ENCODE measurements at places on chromosomes 2 and 18.

DNA sequence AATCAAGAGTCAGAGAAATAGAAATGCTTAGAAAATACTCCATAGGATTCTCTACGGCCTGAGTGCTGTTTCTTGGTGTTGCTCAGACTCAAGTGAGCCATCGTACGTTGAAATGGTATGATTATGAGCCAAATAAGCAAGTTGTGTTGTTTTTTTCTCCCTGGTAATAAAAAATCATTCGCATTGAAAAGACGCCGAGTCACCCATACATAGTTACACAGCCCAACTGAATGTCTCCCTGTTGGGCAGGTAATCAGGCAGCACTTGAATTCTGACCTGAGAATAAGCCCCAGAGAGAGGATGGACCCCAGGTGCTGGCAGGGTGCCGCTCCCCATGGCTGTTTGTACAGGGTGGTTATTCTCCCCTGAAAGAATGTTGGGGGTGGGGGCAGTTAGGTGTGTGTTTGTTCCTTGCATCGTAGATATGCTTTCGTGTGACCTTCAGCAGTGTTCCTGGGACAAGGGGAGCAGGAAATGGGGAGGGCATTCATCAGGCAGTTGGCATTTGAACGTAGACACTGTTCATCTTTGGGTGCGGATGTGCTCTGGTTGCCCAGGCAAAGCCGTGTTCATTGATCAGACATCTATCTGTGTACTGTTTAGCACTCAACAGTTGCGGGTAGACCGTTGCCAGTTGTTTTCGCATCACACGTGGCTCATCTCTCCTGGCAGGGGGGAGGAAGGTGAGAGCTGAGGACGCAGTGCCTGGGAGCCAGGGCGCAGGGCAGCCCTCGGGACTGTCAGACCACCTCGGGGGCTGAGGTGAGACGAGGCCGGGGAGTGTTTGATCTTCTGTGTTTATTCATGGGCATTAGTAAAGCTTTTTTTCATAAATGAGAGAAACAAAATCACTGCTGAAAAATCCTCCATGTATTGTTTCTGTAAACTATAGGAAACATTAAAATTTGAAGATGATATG, 27.3 kb downstream of the MTCL1 start:
- no peak for DNase-seq

GRCh38 chr2:52810460-52810859, 957.1 kb upstream of the CHAC2 start:
- peak; percentile 17 for DNase-seq

- DNase-seq: no peak
Measured at GRCh38 chr2:75177427-75177826, 21.9 kb downstream of the TACR1 start.

- DNase-seq: no peak
Measured at GRCh38 chr2:48715956-48716355, 39.6 kb downstream of the LHCGR start.

GRCh38 chr18:38241216-38241615, 675.6 kb upstream of the CELF4 start:
- DNase-seq: no peak

GRCh38 chr2:229612384-229612971, 101.9 kb downstream of the DNER start:
- DNase-seq: no peak

DNA sequence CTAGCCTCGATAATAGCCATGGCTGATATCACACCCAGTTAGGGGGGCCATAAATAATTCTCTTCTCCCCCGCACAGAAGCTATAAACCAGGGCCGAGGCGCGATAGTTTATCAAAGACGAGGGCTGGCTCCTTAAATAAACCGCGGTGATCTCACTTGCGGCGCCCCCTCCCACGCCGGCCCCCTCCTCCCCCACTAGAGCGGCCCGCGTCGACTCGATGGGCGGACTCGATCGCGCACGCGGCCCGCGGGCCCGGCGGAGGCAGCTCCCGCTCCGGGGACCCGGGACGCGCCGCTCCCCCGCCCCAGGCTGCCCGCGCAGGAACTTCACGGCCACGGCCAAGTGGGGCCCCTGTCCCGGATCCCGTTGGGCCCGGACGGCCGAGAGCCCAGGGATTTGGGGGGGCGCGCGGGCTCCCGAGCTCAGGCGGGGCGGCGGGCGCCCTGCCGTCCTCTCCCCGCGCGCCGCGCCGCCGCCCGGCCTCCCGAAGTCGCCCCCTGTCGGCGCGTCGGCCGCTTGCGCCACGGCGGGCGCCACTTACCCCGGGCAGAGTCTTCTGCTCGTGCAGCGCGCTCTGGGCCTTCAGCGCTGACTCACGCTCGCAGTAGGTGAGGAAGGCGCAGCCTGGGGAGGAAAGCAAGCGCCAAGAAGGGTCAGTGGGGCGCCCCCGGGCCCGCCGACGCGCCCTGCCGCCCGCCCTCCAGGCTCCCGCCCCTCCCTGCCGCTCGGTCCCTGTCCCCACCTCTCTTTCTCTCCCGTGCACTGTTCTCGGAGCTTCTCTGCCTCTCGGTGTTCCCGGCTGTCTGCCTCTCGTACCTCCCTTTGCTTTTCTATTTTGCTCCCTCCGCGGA, 80.4 kb downstream of the CELF4 start:
- peak; percentile 26 for DNase-seq

- DNase-seq: no peak
Measured at GRCh38 chr18:57973889-57974288, 70.1 kb upstream of the NEDD4L start.

- DNase-seq: no peak
Measured at GRCh38 chr2:63676135-63676534, 87.4 kb downstream of the MDH1 start.

Data from mesenchymal stem cell (in vitro differentiated cells and primary cell).